ENCODE measurements at places on chromosomes 2 and 18.

- peak; percentile 5 for DNase-seq
Observed at GRCh38 chr2:195657634-195658540, 861 bp downstream of the SLC39A10 start.

GRCh38 chr2:178767094-178768060 lies 39.8 kb downstream of the TTN start:
- DNase-seq, result no peak

DNA sequence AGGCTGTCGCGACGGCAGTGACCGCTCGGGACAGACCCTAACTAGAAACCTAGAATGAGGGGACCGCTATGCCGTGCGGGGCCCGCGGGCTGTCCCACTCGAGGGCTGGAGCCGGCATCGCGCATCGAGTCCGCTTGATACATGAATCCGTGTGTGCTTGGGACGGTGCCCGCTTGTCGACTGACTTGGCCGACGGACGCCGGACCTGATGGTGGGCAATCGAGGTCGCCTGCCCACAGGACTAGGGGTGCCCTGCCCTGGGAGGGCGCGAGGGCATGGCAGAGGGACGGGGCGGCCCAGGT lies 749 bp upstream of the PTMA start:
- no peak for DNase-seq

- DNase-seq, result no peak
Observed at GRCh38 chr2:68764041-68764805, 29.6 kb downstream of the ARHGAP25 start.

DNA sequence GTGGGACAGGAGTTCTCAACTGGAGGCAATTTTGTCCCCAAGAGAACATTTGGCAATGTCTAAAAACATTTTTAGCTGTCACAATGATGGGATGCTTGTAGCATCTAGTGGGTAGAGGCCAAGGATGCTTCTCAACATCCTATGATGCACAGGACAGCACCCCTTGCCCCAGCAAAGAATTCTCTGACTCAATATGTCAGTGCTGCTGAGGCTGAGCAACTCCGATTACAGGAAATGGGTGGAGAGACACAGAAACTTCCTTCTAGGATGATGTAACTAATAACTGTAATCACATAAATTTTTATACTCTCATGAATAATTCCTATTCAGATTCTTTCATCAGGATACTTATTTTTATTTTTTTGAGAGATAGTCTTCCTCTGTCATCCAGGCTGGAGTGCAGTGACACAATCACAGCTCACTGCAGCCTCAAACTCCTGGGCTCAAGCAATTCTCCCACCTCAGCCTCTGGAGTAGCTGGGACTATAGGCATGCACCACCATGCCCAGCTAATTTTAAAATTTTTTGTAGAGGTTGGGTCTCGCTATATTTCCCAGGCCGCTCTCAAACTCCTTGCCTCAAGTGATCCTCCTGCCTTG lies 120.3 kb upstream of the ACAA2 start:
- no peak for DNase-seq

- DNase-seq, result no peak
Observed at GRCh38 chr2:68418855-68419254, 48.2 kb downstream of the FBXO48 start.

- DNase-seq, result no peak
Observed at GRCh38 chr2:105757433-105757832, 12.7 kb downstream of the NCK2 start.

DNA sequence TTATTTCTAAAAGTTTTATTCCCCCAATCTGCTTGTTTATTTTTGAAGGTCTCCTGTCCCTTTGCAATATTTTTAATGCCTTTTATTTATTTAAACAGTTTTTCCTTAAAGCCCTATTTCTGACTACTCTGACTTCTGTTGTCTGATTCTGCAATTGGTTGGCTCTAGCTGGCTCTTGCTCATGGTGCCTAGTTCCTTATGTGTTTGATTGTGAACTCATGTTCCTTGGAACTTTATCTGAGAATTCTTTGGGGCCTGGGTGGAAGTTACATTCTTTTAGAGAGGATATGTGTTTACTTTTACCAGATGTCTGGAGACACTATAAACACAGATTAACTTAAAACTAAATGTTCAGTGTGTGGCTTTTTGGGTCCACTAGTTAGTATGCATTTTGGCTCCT lies 175.9 kb downstream of the DYSF start:
- DNase-seq, result no peak

GRCh38 chr18:40531051-40531450 lies 1424.0 kb upstream of the PIK3C3 start:
- DNase-seq, result no peak

DNA sequence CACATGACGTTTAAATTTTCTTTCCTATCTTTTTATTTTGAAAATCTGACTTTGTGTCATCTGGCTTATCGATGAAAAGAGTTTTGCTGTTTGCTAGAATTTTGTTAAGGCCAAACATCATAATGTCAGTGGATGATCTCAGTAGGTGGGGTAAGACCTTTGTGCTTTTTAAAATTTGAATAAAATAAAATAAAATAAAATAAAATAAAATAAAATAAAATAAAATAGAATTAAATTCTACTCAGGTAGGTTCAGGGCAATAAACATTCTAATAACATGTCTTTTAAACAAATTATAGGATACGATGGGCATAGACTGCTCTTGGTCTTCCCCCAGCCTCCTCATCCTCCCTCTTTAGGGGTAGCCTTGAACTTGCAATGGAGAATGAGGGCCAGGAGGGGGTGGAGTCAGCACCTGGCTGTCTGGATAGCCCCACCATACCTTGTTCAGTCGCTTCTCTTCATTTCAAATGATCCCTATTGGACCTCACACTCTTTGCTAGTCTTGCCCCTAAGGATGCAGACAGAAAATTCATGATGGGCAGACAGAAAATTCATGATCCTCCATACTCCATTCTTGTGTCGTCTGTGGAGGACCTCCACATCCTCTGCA lies 8.1 kb downstream of the LDLRAD4 start:
- no peak for DNase-seq

GRCh38 chr2:16404551-16405300 lies 260.9 kb downstream of the CYRIA start:
- DNase-seq, result no peak

DNA sequence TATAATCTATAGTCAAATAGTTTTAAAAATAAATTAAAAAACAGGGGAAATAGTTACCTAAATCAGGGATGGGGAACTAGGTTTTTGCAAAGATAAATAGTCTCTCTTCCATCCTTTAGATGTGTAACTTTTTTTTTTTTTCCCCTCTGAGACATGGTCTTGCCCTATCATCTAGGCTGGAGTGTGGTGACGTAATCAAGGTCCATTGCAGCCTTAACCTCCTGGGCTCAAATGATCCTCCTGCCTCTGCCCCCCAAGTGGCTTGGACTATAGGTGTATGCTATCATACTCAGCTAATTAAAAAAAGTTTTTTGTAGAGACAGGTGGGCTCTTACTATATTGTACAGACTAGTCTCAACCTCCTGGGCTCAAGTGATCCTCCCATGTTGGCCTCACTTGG lies 316.5 kb downstream of the CCDC85A start:
- no peak for DNase-seq

GRCh38 chr2:42297322-42297936 lies 63.6 kb downstream of the COX7A2L start:
- DNase-seq, result no peak

DNA sequence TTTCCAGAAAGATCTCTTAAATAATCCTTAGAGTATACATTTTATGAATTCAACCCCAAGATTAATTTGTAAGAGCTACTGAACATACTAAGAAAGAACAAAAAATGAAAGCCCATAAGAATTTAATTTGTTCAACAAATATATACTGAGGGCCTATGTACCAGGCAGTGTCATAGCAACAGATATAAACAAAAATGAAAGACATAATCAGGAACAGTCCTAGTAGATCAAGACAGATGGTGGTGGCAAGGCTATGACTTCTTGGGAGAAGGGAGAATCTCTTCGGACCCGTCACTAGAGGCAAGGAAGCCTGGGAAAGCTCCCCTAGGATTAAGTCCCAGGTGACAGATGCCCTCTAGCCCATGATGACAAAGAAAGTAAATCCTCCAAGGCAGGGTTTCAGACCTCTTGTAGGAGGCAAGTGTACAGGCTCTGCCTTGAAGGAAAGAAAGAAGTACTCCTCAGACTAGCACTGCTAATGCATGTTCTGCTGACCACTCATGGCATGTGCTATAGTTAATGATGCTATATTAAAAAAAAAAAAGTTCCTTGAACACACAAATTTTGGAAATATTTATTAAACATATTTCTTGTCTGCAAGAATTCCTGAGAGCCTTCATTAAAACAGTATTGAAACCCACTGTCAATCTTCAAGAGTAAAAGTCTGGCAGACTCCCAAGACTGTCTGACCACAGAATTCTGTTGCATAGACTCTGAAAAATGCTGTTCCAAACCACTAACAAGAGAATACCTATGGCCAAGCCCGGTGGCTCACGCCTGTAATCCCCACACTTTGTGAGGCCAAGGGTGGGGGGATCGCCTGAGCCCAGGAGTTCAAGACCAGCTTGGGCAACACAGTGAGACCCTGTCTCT lies 31.5 kb downstream of the NOL10 start:
- no peak for DNase-seq

DNA sequence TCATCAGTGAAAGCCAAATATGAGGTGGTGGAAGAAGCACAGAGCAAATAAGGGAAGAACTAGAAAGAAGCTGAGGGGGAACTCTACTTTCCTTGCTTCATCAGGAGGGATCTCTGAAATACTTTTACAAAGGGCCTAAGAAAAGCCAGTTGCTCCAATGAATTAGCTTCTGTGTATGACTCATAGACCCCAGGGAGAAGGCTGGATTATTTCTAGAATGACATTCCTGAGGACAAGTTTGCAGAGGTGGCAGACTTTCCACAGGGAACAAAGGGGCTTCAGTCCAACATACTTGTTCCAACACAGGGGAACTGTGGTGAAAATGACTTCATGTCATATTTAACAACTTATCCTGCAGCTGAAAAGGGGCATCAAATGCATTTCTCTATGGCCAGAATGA lies 29.0 kb downstream of the DOK1 start:
- no peak for DNase-seq

- peak; percentile 75 for DNase-seq
Observed at GRCh38 chr2:25062511-25062917, 20.6 kb downstream of the EFR3B start.

DNA sequence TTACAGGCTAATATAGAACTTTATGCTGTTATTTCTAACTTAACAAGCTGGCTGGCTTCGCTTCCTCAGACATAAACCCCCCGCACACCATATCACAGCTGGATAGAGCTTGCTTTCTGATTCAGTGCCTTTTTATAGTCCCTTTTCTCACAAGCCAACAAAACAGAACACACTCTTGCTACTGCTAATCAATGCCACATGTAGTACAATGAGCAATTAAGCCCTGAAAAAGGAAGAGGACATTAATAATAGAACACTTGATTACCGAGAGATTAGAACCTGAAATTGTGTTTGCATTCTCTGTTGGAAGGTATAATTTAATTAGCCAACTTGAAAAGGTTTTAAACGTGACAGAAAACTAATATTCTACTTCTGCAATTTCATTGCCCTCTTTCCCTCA lies 267.7 kb upstream of the CYRIA start:
- no peak for DNase-seq

DNA sequence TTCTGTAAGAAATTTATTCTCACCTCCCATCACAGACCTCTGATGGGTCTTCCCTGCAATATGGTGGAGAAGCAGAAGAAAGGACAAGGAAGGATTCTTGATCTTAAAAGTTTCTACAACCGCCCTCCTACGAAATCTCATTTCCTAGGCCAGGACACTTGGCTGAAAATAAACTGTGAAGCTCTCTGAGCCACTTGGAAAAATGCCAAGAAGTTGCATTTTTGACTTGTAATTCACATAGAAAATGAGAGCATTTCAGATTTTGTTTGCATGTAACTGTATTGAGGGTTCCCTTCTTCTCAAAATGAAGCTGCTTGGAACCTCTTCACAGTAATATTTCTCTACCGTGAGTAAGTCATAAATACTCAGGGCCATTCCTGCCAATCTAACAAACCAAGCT lies 458.3 kb upstream of the SLC14A2 start:
- no peak for DNase-seq

DNA sequence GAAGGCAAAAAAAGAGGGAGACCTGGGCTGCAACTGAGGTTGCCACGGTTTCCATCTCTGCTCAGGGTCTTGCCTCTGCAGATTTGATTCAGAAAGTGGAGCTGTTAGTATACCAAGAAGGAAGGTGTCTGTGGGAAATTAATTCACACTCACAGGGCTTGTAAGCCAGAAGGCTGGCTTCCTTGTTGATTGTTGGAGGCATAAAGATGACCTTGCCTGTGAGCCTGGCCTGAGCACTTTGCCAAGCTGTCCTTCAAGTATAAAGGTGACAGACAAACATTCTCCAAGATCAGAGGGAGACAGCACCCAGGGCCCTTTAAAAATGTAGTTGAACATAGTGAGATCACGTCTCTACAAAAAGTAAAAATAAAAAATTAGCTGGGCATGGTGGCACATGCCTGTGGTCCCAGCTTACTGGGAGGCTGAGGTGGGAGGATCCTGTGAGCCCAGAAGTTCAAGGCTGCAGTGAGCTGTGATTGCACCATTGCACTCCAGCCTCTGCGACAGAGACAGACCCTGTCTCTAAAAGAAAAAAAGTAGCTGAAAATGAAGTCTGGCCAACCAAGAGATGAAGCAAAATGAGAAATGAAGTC lies 91.2 kb upstream of the UXS1 start:
- DNase-seq, result no peak

- no peak for DNase-seq
Observed at GRCh38 chr18:8548186-8548585, 61.1 kb upstream of the RAB12 start.
